ENCODE measurements at places on chromosomes 6 and 20.

- no peak for DNase-seq
Observed at GRCh38 chr6:83127258-83127657, 59.8 kb downstream of the DOP1A start.

DNA sequence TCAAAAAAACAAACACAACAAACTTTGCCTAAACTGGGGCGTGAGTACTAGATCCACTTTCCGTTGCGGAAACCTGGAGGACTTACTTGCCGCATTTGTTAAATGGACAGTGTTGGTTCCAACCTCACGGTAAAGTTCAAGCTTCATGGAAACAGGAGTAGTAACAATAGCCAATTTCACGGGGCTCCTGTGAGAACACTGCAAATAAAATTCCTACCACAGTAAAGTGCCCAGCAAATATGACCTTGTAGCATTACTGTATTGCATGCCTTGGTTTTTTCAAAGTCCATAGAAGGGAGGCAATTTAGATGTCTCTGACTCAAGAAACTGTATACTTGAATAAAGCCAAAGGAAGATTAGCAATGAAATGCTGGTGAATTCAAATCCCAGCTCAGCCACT lies 3.6 kb upstream of the CYP24A1 start:
- no peak for DNase-seq

DNA sequence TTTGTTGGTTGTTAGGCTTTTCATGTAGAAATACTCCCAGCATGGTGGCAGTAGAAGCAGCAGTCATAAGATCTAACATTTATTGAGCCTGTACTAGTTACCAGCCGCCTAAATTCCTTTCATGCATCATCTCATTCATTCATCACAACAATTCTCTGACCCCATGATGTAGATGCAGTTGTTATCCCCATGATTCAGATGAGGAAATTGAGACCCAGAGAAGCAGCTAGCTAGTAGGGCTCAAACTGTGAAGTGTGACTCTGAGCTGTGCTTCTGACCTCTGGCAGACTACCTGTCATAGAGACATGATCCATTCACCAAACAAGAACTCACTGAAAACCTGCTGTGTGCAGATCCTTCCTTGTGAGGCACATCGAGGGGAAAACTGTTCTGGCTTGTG lies 16.9 kb downstream of the RREB1 start:
- DNase-seq = no peak

DNA sequence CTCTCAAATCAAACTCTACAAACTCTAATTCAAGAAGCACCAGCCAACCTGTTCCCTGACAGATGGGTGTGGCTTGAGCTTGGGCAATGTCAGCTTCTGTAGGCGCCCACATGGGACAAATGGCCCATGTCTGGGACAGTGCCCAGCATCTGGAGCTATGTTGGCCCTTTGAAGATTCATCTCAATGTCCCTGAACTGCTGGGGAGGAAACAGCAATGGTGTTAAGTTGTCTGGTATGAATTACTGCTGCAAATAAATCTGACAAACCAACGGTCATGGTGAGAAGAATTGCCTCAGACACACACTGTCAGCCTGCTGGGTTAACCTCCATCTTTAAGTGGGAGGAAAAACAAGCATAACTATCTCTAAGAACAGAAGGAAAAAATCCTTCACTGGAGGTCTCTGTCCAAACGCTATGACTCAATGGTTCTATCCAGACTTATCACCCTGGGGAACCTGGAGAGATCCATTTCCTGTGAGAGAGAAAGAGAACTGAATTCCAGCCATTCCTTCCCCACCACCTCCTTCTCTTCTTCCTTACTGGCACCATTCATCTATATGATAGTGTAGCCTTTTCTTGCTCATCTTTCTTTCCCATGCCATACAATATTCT lies 274.9 kb downstream of the CDH26 start:
- no peak for DNase-seq

DNA sequence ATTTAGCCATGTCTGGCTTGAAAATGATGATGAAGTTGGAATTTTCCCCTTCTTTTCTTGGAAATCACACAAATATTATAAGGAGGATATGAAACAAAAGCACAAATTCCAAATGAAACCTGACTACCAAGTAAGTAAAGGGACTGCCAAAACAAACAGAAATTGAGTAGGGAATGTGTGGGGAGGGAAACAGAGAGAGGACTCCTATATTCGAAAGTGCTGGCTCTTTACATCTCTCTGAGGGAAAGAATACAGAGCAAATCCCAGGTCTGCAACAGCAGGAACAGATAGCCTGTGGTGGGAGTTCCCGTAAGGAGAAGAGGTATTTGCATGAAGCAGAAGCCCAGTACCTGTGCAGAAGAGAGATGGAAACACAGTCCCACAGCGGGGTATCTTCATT lies 583.7 kb downstream of the EPM2A start:
- no peak for DNase-seq

DNA sequence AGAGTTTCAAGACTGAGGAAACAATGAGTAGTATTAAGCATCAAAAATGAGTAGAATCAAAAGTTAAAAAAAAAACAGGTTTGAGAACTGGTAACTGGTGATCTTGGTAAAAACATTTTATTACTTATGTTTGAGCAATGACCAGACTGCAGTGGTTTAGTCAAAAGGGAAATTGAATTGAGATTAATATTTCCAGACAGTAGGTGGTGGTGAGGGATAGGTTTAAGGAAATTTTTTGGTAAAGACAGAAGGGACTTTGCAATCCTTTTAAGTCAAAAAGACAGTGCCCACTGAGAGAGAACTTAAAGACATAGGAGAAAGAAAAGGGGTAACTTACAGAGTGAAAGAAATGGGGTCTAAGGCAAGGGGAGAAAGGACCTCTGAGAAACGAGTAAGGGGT lies 156.9 kb downstream of the ASCC3 start:
- DNase-seq = no peak

DNA sequence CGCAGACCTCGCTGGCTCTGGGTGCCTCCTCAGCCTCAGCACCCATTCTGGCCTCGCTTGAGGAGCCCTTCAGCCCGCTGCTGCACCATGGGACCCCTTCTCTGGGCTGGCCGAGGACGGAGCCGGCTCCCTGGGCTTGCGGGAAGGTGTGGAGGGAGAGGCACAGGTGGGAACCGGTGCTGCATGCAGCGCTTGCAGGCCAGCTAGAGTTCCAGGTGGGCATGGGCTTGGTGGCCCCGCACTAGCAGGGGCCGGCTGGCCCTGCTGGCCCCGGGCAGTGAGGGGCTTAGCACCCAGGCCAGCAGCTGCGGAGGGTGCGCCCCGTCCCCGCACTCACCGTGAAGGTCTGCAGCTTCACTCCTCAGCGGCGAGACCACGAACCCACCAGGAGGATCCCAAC lies 30.4 kb downstream of the DEFB114 start:
- no peak for DNase-seq

GRCh38 chr6:119535332-119535731 lies 185.8 kb upstream of the MAN1A1 start:
- DNase-seq = no peak

DNA sequence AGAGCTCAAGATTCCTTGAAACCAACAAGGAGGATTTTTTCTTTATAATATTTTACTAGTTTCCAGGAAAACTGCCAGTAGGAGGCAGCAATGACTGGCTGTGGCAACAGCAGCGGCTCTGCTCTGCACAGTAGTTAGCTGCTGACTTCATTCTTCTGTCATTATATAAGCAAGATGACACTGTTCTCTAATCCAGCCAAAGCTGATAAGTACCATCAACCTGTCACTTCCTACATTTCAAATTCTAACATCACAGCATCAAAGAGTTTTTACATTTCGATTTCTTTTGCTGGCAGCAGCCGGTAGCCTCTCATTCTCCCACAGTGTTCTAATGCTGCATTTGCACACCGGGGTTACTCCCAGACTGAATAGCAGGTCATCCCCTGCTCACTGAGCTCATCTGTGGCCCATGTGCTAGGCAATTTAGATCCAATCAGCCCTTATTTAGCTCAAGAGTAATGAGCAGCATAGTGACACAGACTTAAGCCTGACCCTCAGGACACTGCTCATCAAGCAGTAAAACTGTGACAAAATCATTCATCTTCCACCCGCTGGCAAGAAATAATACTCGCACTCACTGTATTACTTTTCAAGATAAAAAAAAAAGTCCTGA lies 67.8 kb downstream of the MMS22L start:
- no peak for DNase-seq

- DNase-seq = no peak
Observed at GRCh38 chr20:13297147-13297899, 76.2 kb downstream of the ISM1 start.

DNA sequence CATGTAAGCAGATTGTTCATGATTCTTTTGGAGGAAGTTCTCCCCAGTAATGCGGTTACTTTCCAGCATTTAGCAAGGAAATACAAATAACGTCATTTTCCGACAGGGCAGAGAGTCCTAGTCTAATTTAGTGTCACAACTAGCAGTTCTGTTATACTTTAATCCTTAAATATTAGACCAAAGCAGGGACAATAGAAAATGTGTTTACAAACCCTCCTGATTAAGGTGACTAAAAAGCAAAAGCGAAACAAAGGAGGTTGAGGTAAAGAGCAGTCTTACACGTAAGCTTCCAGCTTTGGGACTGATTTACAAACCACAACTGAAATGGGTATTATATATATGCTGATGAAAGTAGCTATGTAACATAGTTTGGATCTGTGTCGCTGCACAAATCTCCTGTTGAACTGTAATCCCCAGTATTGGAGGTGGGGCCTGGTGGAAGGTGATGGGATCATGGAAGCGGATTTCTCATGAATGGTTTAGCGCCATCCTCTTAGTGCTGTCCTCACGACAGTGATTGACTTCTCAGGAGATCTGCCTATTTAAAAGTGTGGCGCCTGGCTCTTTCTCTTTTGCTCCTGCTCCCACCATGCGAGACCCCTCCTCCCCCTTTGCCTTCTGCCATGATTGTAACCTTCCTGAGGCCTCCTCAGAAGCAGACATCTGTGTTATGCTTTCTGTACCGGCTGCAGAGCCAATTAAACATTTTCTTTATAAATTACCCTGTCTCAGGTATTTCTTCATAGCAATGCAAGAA lies 81.9 kb downstream of the PLCB1 start:
- DNase-seq = no peak

DNA sequence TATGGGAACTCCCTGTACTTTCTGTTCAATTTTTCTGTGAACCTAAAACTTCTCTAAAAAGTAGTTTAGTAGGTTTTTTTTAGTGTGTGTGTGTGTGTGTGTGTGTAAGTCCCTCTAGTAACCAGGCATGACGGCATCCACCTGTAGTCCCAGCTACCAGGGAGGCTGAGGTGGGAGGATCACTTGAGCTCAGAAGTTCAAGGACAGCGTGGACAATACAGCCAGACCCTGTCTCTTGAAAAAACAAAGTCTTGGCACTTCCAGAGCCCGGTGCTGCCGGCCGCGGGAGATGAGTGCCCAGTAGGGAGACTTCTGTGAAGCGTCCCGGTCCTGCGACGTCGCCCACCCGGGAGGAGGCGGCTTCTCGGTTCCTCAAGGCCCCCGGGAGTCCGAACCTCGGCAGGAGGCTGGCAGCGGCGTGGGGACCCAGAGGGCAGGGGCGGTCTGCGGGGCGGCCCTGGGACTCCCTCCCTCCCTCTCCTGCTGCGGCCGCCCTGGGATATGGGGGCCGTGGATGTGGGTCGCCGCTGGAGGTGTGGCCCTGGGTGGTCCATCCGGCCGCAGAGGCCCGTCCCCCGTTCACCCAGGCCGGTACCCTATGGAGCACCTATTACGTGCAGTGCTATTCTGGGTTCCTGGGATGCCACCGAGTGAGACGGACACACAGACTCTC lies 78.0 kb upstream of the SIRPG start:
- DNase-seq = no peak

- DNase-seq = no peak
Observed at GRCh38 chr6:30364591-30364990, 19.6 kb downstream of the RPP21 start.

DNA sequence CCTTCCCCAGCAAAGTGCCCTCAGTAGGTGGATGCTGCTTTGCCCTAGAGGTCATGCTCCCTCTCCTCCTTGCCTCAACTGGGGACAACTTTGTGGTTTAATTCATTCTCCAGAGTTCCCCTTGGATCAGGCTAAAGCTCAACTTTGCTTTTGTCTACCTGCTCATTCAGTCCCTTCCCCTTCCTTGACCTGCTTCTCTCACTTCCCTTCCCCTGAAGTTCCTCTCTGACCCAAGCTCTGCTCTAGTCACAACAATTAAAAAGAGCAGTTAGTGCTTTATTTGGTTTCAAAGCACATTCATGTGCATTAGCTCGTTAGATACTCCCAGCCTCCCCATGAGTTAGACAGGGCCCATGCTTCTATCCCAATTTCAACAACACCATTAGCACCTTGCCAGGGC lies 71.3 kb downstream of the DZANK1 start:
- DNase-seq = no peak

GRCh38 chr20:14989535-14990290 lies 652.3 kb upstream of the FLRT3 start:
- DNase-seq = no peak

GRCh38 chr6:138345565-138346285 lies 32.0 kb upstream of the SMIM28 start:
- DNase-seq = no peak

GRCh38 chr6:7543789-7544424 lies 2.4 kb downstream of the DSP start:
- DNase-seq = no peak

- DNase-seq = no peak
Observed at GRCh38 chr6:12324099-12324498, 33.9 kb downstream of the EDN1 start.

DNA sequence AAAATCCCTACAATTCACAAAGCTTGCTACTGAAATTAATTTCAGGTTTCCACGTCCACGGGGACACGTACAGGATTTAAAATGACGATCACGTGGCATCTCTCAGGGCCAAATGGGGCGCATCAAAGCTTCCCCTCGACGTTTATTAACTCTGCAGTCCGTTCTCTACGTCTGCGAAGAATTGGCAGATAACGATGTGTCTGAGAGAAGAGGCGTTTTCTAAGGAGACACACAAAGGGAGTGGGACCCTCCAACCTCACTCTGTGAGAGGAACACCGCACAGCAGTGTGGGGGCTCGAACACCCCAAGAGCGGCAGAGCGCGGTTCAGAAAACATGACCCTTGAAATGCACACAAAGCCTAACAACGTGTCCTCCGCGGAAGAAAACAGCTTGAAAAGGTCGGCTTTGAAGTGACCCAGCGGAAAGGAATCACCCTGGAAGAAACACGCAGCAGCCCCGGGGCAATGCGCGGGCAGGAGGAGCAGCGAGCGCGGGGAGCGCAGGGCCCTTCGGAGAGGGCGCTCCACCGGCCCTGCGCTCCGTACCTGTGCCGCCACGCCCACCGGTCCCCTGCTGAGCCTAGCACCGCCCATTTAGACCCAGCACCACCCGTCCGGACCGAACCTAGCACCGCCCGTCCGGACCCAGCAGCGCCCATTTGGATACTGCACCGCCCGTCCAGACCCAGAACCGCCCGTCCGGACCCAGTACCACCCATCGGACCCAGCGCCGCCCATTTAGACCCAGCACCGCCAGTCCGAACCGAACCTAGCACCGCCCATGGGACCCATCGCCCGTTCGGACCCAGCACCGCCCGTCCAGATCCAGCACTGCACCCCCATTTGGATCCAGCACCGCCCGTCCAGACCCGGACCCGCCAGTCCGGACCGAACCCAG lies 1.1 kb upstream of the AFDN start:
- DNase-seq = no peak

DNA sequence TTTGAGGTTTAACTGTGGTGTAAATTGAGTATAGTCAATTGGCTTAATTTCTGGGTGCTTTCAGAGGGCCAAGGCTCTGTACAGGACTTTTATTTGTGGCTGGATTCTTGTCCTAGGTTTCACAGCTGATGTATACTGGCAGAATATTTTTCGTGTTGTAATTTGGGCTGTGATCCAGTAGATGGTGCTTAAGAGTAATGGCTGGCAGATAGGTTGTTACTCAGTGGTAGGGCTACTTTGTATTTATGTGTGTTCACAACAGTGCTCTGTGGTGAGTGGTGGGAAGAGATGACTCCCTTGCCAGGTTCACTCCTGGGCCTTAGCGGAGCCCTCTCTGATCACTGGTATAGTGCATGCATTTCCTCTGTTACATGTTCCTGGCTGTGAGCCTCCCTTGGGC lies 34.5 kb upstream of the FERMT1 start:
- no peak for DNase-seq

Data from stimulated activated CD4-positive, alpha-beta T cell treated with anti-CD3 and anti-CD28 coated beads, Interleukin-1b, Interleukin-23, amount 100 ng/mL, for 1 hour (primary cell).